ENCODE measurements at places on chromosomes 6 and 20.

GRCh38 chr20:58651946-58652605, 993 bp downstream of the STX16 start:
- DNase-seq = no peak

- DNase-seq = no peak
Measured at GRCh38 chr6:166540631-166541331, 45.7 kb downstream of the RAMACL start.

DNA sequence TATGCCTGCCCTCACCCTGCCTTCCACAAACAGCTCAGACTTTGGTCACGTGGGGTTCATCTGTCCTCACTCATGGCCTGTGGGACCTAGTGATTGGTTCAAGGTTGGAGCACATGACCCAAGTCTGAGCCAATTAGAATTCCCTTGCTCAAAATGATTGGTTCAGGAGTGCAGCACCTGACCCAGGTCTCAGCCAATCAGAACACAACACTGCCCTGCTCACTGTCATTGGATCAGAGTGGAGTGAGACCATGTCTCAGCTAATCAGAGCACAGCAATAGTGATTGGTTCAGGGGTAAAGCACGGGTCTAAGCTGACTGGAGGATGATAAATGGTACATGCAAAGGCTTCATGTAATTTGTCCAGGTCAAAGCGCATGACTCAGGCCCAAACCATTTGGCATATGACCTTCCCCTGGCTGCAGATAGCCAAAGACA, 102.2 kb downstream of the PREX1 start:
- DNase-seq = no peak

DNA sequence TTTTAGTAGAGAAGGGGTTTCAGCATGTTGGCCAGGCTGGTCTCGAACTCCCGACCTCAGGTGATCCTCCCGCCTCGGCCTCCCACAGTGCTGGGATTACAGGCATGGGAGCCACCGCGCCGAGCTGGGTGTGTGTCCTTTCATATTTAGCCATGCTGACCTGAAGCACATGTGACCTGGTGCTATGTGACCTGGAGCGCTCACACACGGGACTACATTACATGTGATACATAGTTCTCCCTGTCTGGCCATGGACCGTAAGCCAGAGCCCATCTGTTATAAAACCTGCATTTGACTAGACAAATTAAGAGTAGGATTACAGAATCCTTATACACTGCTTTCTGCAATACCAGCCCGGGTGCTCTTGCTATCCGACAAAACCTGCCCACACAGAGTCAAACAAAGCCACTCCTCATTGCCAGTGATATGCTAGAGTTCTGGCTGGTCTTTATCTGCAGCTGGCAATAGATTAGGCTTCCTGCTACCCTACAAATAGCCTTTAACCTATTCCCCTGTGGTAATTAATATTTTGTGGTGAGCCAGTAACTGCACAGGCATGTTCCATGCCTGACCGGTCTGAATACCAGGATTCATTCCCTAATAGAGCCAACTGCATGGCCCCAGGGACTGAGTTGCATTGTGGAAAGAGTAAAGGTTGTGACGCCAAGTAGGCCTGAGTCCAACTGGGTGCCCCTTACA, 26.3 kb upstream of the FAM50B start:
- no peak for DNase-seq

GRCh38 chr20:36856691-36857635, 19.0 kb upstream of the TLDC2 start:
- DNase-seq = no peak
